ENCODE measurements at places on chromosomes 3 and 15.

GRCh38 chr3:42072831-42073301 lies 18.3 kb upstream of the TRAK1 start:
- DNase-seq, result no peak

- DNase-seq, result no peak
These were observed 50.9 kb downstream of the TMEM44 start for GRCh38 chr3:194582196-194582905.

GRCh38 chr15:39887832-39888231 lies 32.2 kb downstream of the GPR176 start:
- DNase-seq, result no peak

GRCh38 chr3:36312351-36312750 lies 68.0 kb upstream of the STAC start:
- no peak for DNase-seq

- DNase-seq, result no peak
These were observed 146.8 kb downstream of the EPHB1 start for GRCh38 chr3:134941820-134942219.

- no peak for DNase-seq
These were observed 1.4 kb downstream of the EPHB1 start for GRCh38 chr3:134796281-134797056.

- DNase-seq, result no peak
These were observed at the start of gene SV2B for GRCh38 chr15:91099995-91100813. SV2B (plus strand) TSS chr15:91100257; CDS start chr15:91226264, 126,007 bp downstream.

- no peak for DNase-seq
These were observed 174.6 kb downstream of the CHST2 start for GRCh38 chr3:143294188-143294587.

GRCh38 chr15:63939531-63940130 lies 105.9 kb upstream of the HERC1 start:
- DNase-seq, result no peak

DNA sequence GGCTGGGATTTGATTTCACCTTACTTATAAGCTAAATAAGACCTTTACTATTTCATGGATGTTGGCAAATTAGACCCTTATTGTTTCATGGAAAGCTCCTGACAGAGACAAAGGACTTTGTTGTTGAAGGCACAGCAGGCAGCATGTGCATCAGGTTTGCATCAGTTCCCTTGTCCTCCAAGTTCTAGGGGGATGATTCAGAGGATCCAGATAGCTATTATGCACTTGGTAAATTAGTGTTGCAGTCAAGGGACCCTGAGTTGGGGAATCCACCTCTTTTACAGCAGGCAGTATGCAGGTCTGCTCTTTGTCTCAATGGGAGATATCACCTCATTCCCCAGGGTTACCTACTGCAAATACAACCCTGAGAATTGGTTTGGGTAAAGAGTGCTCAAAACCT lies 131.4 kb upstream of the IGSF10 start:
- DNase-seq, result no peak

GRCh38 chr3:48406443-48407431 lies 23.1 kb downstream of the PLXNB1 start:
- DNase-seq, result peak; percentile 2

- no peak for DNase-seq
These were observed 29.8 kb downstream of the FSTL1 start for GRCh38 chr3:120420928-120421551.

GRCh38 chr3:161987933-161988332 lies 491.3 kb downstream of the OTOL1 start:
- no peak for DNase-seq

DNA sequence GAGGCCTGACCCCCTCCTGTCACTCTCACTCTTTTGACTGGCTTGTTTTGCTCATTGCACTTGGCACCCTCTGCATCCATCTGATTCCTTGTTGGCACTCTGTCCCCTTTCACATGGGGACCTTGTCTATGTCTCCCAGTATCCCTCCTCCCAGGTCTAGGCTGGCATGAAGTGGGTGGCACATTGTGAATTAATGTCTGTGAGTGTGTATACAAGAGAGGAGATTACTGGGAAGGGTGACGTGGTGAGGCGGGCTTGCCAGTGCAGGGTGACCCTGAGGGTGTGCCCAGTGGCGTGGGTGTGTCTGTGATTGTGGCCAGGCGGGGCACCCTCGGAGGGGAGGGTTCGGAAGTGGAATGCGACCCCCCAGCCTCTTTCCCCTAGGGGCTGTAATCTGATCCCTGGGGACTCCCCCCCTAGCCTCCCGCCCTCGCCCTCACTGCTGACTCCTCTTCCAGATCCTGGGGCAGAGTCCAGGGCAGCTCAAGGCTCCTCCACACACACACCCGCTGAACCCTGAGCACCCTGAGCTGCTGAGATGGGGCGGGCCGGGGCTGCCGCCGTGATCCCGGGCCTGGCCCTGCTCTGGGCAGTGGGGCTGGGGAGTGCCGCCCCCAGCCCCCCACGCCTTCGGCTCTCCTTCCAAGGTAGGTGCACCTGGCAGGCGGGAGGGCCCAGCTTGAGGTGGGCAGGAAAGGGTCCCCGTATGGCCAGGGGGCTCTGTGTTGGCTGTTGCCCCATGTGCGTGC lies at the start of gene SEMA3B:
TSS of gene SEMA3B (plus strand) at position 445 of the 749 bp plus-strand sequence. CDS start at position 539, 94 bp downstream.
- DNase-seq, result no peak

DNA sequence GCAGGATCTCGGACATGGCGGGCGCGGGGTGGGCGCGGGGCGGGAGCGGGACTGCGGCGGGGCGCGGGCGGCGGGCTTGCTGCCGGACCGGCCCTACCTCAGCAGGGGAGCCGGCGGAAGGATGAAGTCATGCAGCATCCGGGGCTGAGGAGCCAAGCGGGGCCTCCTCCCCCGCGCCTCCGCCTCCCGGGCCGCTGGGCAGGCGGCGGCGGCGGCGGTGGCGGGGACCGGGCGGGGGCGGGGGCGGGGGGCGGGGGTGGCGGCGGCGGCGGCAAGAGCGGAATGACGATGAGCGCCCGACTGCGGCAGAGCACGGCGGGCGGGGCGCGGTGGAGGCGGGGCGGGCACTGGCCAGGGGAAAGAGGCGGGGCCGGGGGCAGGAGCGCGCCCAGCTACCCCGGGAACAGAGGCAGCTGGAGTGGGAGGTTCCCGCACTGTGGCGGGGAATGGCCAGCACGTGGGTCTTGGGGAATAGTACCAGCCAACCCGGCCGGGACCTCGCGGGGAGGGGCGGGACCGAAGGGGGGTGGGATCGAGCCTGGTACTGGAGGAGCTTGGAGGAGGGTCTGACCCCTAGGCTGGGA lies at the start of gene CAMK2N2:
TSS of gene CAMK2N2 (minus strand) at position 284 of the 584 bp plus-strand sequence. CDS start at position 16, 268 bp downstream.
- peak; percentile 88 for DNase-seq

DNA sequence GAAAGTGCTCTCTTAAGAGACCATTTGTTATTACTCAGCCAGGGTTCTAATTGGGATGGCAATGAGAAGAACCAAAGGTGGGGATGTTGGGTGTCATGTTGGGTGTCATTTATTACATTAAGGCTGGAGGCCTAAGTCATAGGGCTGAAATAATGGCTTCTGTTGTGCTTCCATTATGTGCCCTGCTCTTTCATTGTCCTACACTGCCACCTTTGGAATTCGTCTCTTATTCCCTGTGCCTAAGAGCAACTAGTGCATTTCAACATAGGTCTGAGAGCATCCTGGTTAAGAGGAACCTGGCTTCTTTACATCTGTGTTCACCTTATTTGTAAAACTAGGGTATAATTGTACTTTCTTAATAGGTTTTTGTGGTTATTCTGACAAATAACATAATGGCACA lies 32.2 kb downstream of the RIOX2 start:
- no peak for DNase-seq

DNA sequence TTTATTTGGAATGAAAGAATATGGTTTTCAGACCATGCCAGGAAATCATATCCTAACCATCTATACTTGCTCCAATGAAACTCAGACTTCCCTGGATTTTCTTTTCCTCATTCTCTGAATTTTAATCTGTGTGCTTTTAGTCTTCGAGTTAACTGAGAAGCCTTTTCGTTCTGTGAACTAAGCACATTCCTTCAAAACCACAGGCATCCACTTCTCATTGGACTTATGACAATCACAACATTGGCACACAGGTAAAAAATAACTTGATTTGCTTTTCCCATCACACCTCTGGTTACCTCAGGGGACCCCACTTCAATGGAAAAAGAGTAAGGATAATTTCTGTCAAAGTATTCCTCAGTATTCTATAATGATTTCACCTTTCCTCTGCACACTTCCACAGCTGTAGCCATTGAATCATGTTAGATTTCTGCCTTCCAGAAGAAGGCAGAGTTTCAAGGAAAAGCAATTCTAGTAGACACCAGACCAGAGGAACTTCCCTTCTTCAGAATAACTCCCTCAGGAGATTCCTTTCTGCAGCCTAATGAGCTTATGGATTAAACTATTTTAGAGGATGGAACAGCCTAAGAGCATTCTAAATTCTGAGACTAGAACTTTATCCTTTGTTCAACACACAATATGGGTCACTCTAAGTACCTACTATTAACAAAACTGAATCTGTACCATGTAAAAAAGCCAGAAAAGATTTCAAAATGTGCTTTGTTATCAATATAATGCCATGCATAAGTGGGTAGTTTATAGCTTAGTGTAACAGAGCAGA lies 15.9 kb downstream of the COMMD2 start:
- no peak for DNase-seq

GRCh38 chr3:169822091-169822490 lies 9.4 kb upstream of the LRRC34 start:
- no peak for DNase-seq

GRCh38 chr3:185151964-185152409 lies 873 bp downstream of the C3orf70 start:
- DNase-seq, result no peak

DNA sequence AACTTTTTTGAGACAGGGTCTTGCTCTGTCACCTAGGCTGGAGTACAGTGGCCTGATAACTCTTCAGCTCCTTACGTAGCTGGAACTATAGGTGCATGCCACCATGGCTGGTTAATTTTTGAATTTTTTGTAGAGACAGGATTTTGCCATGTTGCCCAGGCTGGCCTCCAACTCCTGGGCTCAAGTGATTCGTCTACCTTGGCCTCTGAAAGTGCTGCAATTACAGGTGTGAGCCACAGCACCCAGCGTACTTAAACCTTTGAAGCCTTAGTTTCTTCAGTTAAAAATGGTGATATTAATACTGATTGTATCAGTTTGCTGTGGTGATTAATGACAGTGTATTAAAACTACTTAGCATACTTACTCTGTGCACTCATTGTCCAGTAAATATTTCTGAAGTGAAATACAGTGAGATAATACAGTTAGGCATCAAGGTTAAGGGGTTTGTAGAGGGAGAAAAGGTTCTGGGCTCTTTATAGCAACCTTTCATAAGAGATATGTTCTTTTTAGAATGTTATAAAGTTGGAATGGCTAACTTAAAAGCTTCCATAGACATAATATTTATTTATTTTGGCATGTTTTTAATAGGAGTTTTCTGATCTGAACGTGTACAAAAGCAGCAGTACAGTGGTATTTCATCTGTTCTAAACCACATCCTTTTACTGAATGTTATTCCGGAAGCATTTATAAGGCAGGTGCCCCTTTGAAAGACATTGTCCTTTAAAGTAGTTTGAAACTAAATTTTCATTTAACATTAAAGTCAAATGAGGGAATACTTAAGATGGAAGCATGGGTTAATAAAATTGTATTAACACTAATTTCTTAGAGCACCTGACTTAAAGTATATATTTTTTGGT lies 23.6 kb downstream of the NCK1 start:
- no peak for DNase-seq

GRCh38 chr3:88573472-88573871 lies 423.7 kb downstream of the C3orf38 start:
- no peak for DNase-seq

- DNase-seq, result no peak
These were observed 1.3 kb downstream of the ATXN7 start for GRCh38 chr3:63864965-63865327.

DNA sequence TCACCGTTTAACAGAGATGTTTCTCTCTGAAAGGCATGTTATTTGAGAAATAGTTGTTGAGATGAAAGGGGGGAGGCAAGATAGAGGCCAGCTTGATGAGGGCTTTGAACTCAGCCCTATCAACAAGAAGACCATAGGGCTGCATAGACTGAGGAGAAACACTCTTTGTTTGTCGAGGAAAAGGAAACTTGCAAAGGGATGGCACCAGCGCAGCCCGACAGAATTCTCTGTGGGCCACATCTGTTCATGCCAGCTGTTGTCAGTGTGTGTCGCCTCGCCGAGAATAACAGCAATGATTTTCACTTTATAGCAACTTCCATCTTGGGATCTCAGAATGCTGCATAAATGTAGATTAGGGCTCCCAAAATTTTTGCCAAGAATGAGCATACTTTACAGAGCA lies 478.3 kb upstream of the TPRG1 start:
- no peak for DNase-seq

GRCh38 chr3:184351511-184352148 lies 9.8 kb downstream of the CLCN2 start:
- DNase-seq, result no peak

DNA sequence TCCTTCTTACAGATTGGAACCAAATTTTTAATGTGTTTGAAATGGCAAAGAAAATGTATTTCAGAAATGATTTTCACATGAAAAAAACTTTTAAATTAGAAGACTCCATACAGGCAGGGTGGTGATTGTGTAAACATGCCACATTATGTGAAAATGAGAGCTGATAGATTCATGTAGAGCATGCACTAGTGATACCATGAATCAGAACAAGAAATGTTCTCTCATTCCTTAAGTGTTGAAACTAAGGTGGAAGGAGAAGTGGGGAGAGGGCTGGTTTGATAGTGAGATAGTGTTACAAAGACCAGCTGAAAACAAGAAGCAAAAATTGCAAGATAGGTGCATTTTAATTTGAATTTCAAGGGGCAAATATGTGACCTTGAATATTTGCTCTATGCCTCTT lies 100.3 kb downstream of the CCNL1 start:
- DNase-seq, result no peak

DNA sequence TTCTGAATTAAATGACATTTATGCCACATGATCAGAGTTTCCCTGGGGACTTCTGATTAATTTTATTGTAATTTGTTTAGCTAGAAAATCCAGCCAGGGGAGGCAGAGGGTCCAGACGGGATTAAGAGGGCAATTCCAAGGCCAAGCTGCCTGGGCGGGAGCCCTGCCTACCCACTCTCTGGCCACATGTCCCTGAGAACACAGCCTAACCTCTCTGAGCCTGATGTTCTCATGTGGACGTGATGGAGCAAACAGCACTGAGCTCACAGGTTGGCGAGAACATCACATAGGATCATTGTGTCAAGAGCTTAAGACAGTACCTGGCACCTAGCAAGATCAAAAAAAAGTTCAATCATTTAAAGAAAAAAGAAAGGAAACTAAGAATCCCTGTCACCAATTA lies 1.0 kb downstream of the LRRC2 start:
- no peak for DNase-seq

- DNase-seq, result no peak
These were observed 148.5 kb upstream of the NAALADL2 start for GRCh38 chr3:174710612-174711011.

- DNase-seq, result no peak
These were observed 183.8 kb downstream of the THRB start for GRCh38 chr3:24310887-24311286.

- DNase-seq, result no peak
These were observed 66.3 kb upstream of the HES1 start for GRCh38 chr3:194069421-194070219.

GRCh38 chr15:45871121-45871855 lies 236.5 kb downstream of the SQOR start:
- DNase-seq, result no peak

- DNase-seq, result no peak
These were observed 6.4 kb downstream of the RASA2 start for GRCh38 chr3:141493184-141493583.

- DNase-seq, result no peak
These were observed 12.3 kb upstream of the MFSD1 start for GRCh38 chr3:158789592-158789991.

GRCh38 chr3:194135516-194135805 lies 487 bp upstream of the HES1 start:
- DNase-seq, result no peak

GRCh38 chr15:57358571-57358970 lies 17.7 kb upstream of the CGNL1 start:
- DNase-seq, result no peak
